ENCODE measurements at places on chromosomes 12 and 14.
A peak's percentile ranks its signal among the peaks of the same experiment; 100 is the strongest.

DNA sequence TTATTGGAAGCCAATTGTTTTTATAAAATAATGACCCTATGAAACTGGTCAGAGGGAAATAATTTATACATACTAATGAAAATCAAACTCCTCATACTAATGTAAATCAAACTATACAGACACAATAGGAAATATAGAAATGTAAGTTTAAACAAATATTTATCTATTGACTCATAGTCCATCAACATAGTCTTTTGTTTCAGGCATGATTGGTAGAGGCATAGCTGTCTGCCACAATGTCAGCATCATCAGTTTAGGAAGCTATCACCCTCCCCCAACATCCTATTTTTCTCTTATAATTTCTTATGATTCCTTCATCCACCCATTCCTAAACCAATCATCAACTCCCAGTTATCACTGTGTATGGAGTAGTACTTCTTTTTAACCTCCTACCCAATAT lies 117.7 kb downstream of the SLC38A6 start:
- DNase-seq = no peak

- DNase-seq = no peak
These were observed 268.8 kb downstream of the TTC8 start for GRCh38 chr14:89093083-89093730.

GRCh38 chr12:32920506-32921085 lies 24.0 kb upstream of the PKP2 start:
- DNase-seq = no peak

- DNase-seq = no peak
These were observed 8.7 kb upstream of the PPP1R13B start for GRCh38 chr14:103856105-103856504.

DNA sequence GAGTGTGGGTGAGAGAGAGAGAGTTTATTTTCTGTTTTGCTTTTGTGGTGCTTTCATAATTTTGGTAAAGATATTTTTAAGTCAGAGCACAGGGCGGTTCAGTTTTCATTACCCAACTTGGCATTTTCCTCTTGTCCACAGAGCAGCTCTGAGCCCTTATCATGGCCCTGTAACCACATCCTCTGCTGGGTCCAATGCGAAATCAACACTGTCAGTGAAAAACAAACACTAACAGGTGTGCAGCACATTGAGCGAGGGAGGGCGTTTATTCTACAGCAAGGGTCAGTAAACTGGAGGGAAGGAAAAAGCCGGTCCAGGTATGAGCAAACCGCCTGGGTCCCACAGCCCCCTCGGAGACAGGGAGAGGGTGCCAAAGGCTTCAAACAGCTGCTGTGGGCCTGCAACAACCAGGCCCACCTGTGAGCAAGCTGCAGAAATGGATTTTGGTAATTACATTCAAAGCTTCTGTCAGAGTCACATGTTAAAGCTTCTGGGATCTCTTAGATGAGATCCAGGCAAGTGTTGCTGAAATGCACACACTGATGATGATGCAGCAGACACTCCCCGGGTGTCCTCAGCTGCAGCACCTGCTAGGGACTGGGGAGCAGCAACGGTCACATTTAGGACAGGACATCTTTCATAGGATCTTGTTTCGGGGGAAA lies 132.7 kb upstream of the DYRK2 start:
- no peak for DNase-seq

DNA sequence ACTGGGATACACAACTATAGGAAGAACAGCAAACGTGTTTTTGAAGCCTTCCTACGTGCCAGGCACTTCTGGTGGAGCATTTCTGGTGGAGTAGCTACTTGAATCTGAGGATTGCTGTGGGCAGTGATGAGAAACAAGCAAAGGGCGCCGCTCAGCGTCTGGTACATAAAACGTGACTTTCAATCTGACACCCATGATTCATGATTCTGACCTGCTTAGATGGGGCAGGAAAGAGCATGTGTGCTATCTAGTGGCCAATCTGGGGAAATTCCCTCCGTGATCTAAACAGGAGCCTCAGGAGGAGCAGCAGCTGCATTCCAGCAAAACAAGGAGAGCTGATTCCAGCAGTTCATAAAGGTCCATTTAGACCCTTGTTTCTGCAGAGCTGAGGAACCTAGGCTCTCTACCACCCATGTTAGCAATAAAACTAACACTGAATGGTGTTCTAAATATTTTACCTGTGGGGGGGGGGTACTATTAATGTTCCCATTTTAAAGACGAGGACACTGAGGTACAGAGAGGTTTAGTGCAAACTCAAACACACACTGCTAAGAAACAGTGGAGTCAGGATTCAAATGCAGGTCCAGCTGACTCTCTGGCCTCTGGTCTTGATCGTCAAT lies 37.8 kb downstream of the PAH start:
- peak; percentile 4 for DNase-seq

DNA sequence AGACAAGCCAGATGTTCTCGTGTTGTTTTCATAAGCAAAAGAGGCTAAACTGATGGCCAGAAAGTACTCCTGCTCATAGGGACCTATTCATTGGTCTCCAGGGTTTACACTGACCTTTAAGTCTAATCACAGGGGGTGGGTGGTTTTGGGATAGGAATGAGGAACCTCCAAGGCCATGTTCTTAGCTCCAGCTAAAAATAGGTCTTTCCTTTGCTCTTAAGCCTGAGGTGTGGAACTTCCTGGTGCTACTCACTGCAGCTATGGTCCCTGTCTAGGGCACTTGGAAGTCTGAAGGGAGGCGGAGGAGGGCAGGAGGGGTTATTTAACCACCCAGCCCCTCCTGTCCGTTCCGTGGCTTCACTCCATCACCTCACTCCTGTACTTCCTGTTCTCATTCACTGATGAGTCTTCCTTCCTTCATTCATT lies 18.6 kb downstream of the GPRC5A start:
- no peak for DNase-seq

DNA sequence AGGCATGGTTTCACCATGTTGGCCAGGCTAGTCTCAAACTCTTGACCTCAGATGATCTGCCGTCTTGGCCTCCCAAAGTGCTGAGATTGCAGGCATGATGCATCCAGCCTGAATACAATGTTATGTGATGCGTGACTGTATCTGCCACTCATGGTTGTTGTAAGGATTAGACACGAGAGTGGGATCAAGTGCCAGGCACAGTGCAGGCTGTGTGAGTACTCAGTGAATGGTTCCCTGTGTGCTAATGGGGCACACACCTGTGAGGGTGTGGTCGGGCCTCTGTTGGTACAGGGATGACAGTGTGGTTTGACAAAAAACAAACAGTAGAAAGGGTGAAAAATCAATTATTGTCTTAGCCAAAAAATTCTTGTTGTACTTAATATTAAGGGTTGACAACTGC lies 61.8 kb downstream of the TECPR2 start:
- no peak for DNase-seq

DNA sequence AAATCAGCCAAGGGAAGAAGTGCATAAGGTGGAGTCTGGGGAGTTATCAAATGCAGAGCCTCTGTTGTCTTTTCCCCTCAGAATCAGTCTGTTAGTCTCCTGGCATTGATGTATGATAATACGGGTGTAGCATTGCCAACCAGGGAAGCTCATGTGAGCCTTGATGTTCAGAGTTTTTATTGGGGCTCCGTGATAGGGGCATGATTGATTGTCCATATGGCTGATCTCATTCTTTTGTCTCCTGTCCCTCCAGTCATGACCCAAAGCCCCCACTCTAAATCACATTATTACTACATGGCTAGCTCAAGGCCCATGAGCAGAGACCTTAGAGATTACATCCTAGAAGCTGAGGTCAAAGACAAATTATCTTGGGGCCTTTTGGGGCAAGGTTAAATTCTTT lies 140.9 kb downstream of the NUBPL start:
- no peak for DNase-seq

GRCh38 chr14:99129998-99130397 lies 142.0 kb downstream of the BCL11B start:
- DNase-seq = no peak

Measured in amygdala (tissue), 56 donors.